IPS-NIHi11 (cell line): ENCODE measurements at places on chromosomes 1 and 21.
A peak's percentile ranks its signal among the peaks of the same experiment; 100 is the strongest.

DNA sequence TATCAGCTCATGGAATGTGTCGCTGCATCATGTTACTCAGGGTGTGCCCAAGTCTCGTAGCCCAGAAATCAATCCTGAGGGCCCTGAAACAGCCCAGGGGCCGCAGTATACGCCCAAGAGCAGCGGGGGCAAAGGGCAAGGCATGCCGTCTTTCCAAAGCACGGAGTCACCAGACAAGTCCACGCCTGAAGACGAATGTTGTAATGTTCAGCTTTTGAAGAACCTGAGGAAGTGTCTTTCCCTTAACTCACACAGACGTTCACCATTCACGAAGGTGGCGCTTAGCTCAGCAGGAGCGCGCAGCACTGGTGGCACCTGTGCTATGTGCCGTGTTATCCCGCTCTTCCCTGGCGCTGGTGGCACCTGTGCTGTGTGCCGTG lies 18.8 kb upstream of the PWP2 start:
- DNase-seq, result no peak

- DNase-seq, result peak; percentile 18
Measured at GRCh38 chr1:186662752-186663151, 17.5 kb downstream of the PTGS2 start.

DNA sequence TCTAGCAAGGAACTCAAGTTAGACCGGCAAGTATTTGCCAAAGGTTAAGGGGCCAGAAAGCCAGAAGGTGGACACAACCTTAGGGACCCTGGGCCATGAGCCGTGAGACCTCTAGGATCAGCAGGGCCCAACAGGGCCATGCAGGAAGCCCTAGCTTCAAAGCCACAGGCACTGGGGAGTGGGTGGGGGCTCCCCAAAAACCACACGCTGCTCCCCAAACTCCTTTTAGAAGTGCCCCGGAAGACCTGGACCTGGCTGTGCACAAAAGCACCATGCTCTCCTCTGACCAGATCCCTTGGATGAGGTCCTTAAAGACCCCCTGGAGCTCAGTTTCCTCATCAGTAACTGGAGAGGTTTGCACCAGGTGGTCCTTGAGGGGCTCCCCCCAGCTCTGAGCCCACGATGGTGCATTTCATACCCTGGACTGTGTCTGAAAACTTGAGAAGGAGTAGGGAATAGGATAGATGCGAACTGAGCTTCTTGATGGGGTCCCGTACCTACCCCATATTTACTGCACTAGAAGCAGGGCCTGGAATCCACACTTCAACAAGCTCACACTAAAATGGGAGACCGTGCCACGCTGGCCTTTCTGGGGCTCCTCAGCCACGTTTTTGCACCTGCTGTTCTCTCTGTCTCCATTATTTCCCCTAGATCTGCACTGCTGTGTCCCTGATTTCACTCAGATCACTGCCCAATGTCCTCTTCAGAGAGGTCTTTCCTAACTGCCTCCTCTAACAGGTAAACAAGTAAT lies 40.6 kb upstream of the LBR start:
- no peak for DNase-seq

DNA sequence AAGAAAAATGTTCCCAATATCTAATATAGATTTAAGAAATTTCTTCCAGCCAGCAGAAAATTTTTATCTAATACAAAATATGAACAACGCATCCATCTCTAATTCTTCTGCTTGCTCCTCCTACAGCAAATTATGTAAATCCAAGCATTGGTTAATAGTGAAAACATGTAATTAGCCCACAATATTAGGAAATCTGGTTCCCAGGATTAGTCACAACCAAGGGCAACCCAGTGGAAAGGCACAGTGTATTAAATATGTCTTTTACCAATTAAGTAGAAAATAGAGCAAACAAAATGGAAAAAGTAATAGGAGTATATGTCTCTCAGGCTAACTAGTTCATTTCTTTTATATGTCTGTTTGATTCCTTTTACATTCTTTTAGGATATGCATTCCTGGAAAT lies 59.4 kb upstream of the IFI44L start:
- no peak for DNase-seq

DNA sequence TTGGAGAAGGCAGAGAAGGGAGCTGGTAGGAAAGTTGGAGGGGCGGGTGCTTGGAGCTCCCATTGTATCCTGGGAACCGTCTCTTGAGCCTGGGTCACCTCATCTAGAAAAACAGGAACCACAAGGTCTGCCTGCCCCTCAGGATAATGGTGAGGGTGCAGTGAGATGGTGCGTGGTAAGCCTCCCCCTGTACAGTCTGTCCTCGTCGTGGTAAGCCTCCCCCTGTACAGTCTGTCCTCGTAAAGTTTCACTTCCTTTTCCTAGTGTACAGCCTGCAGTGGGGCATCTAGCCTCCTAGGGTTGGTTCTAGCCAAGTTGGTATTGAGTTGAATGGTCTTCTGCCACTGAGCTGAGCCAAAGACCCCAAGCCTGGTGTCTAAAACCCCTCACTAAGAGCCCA lies 66.5 kb upstream of the IGSF21 start:
- DNase-seq, result no peak

GRCh38 chr1:104702731-104703130 lies 953.0 kb downstream of the AMY1C start:
- DNase-seq, result no peak
